Gastroesophageal sphincter (tissue), 4 donors: ENCODE measurements at places on chromosomes 7 and 10.
A peak's percentile ranks its signal among the peaks of the same experiment; 100 is the strongest.

- ATAC-seq = no peak
- H3K27me3 ChIP-seq = no peaks in the 10 kb centered on the region
- H3K4me3 ChIP-seq = no peak overlapping the region
- peaks cover 4% of the 10 kb centered on the region for H3K4me1 ChIP-seq
- H3K36me3 ChIP-seq = no peaks in the 10 kb centered on the region
These were observed 29.7 kb downstream of the HTRA1 start for GRCh38 chr10:122490786-122491680.

DNA sequence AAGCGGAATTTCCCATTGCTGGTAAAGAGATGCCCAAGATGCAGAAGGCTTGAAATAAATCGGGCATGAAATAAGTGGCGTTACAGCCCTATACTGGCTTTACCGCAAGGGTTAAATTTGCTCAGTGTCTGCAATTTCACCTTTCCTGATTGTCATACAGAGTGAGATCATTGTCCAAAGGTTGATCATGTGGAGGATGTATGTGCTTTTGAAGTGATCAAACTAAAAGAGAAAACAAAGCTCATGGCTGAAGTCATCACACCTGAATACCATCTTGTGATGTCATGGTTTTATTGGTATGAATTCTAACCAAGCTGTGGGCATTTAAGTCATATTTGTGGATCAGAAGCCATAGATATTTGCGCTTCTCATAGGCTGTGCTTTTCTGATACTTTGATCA is 635.5 kb downstream of the AUTS2 start:
- no peaks in the 10 kb centered on the region for H3K27me3 ChIP-seq

- H3K4me3 ChIP-seq = peak overlapping the region; percentile 75
- H3K27me3 ChIP-seq = no peaks in the 10 kb centered on the region
- H3K36me3 ChIP-seq = peaks cover 2% of the 10 kb centered on the region
- peak overlapping the region; percentile 21 for H3K27ac ChIP-seq
- H3K4me1 ChIP-seq = no peaks in the 10 kb centered on the region
These were observed 670 bp upstream of the AGK start for GRCh38 chr7:141550386-141551093.

DNA sequence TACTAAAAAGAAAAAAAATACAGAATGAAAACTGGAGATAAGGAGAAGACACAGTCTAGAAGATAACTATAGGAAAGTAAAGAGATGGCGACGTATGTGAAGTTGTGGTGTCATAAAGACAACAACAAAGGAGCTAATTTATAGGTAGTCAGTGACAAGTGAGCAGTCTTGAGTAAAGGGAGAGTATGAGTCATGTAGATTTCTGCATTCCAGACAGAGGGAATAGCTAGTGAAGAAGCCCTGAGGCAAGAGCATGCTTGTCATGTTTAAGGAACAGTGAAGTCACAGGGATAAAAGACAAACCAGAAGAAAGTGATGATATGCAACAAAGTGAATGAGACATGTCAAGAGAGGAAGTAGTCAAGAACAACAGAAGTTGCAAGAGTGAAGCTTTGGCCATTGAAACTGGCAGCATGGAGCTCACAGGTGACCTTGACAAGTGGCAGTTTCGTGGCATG is 2.3 kb upstream of the MIOS start:
- no peak overlapping the region for H3K27ac ChIP-seq
- no peaks in the 10 kb centered on the region for H3K36me3 ChIP-seq
- ATAC-seq = no peak
- no peaks in the 10 kb centered on the region for H3K27me3 ChIP-seq

GRCh38 chr7:81447351-81447952 is 322.4 kb downstream of the HGF start:
- H3K27me3 ChIP-seq = no peaks in the 10 kb centered on the region
- no peak overlapping the region for H3K27ac ChIP-seq
- no peaks in the 10 kb centered on the region for H3K36me3 ChIP-seq
- no peaks in the 10 kb centered on the region for H3K4me1 ChIP-seq
- no peak overlapping the region for H3K4me3 ChIP-seq
- ATAC-seq = no peak

DNA sequence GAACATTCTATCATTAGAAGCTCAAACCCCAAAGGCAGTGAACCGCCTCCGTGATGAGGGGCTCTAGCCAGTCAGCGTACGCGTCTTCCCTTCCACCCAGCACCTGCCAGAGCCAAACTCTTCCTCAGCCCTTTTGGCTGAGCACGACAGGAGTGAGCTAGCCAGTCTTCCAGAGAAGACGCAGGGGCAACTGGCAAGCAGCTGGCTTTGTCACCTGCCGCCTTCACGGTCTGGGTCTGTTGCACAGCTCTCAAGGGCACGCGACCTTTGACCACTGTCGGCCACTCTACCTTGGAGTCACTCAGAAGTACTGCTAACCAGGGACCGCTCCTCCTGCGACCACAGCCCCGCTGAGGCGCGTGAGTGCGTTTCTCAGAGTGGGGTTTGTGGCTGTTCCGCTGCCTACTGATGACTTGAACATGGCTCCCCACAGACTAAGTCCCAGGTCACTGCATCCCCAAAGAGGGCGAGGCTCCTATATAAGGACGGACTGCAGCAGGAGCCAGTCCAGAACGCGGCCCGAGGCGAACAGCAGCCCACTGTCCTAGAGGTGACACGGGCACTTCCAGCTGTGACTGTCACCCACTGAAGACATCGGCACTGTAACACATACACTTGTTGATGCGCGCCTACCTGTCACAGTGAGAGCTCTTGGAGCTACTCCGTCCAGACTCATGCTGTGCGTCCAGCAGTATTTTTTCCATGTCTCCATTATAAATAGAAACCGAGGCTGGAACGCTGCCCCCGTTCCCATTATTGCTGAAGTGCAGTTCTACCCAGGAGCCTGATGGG is 8.4 kb downstream of the BNIP3 start:
- H3K27ac ChIP-seq = no peak overlapping the region
- no peak overlapping the region for H3K4me3 ChIP-seq
- H3K36me3 ChIP-seq = peaks cover 61% of the 10 kb centered on the region
- no peak for ATAC-seq
- H3K4me1 ChIP-seq = no peaks in the 10 kb centered on the region

DNA sequence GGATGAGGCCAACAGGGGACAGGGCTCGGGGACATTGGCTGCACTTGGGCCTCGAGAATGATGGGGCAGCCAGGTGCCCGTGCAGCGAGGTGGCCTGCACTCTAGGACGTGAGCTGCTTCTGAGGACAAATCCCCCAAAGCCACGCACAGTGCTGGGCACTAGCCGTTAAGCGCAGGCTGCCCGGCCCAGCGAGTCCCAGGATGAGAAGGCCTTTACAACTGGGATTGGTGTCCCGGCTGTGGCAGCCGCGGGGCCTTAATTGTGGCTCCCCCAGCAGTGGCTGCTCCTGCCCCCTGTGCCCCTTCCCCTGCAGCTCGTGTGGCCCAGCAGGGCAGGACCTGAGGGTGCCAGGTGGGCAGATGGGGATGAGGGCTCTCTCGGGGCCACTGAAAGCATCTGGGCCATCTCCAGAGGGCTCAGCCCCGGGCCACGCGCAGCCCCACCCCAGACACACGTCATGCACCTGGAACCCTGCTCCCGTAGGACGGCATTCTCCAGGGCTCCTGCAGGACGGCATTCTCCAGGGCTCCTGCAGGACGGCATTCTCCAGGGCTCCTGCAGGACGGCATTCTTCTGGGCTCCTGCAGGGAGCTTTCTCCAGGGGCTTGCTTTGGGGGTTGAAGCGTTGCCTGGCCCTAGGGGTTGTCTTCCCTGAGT is 6.6 kb downstream of the PWWP2B start:
- no peak overlapping the region for H3K27ac ChIP-seq
- no peak overlapping the region for H3K4me3 ChIP-seq
- no peaks in the 10 kb centered on the region for H3K4me1 ChIP-seq

GRCh38 chr7:53607961-53608360 is 572.5 kb downstream of the POM121L12 start:
- no peak for ATAC-seq
- no peaks in the 10 kb centered on the region for H3K27me3 ChIP-seq
- H3K4me1 ChIP-seq = no peaks in the 10 kb centered on the region
- H3K36me3 ChIP-seq = no peaks in the 10 kb centered on the region

- no peaks in the 10 kb centered on the region for H3K36me3 ChIP-seq
- no peak overlapping the region for H3K27ac ChIP-seq
- no peaks in the 10 kb centered on the region for H3K27me3 ChIP-seq
- no peak overlapping the region for H3K4me3 ChIP-seq
These were observed 8.9 kb upstream of the LRRC18 start for GRCh38 chr10:48948470-48949037.
